ENCODE measurements at places on chromosomes 6 and 20.

DNA sequence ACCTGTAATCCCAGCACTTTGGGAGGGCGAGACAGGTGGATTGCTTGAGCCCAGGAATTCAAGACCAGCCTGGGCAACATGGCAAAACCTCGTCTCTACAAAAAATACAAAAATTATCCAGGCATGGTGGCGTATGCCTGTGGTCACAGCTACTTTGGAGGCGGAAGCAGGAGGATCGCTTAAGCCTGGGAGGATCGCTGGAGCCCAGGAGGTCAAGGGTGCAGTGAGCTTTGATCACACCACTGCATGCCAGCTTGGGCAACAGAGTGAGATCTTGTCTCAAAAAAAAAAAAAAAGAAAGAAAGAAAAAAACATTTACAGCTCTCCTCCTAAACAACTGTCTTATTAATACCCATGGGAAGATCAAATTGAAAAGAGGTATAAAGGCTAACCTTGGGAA lies 8.8 kb upstream of the MYMX start:
- no peak for DNase-seq

- no peak for DNase-seq
Observed at GRCh38 chr6:139436200-139436956, 61.9 kb upstream of the CITED2 start.

DNA sequence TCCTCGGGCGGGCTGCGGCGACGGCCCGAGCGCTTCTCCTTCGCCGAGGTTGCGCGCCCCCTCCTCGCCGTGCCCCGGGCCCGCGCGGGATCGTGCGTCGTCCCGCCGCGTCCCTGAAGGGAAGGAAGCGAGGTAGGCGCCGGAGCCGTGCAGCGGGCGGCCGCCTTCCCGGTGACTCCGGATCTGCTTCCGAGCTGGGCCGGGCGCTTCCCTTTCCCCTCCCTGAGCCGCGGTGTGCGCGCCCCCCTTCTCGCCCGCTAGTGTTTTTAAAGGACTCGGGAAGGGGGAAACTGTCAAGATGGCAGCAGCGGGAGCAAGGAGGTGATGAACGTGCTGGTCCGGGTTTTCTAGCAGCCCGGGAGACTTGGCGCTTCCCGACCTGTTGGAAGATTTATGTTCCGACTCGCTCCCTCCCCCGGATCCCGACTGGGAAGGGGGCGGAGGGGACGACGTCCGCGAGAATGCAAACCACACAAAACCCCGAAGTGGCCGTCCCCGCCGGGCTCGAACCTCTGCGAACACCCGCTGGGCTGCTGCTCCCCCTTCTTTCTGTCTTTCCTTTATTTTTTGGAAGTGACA lies 744 bp upstream of the FOXO3 start:
- peak; percentile 37 for DNase-seq

- no peak for DNase-seq
Observed at GRCh38 chr20:38272398-38272797, 11.9 kb upstream of the KIAA1755 start.

GRCh38 chr6:25302677-25303128 lies 23.5 kb downstream of the CARMIL1 start:
- no peak for DNase-seq

DNA sequence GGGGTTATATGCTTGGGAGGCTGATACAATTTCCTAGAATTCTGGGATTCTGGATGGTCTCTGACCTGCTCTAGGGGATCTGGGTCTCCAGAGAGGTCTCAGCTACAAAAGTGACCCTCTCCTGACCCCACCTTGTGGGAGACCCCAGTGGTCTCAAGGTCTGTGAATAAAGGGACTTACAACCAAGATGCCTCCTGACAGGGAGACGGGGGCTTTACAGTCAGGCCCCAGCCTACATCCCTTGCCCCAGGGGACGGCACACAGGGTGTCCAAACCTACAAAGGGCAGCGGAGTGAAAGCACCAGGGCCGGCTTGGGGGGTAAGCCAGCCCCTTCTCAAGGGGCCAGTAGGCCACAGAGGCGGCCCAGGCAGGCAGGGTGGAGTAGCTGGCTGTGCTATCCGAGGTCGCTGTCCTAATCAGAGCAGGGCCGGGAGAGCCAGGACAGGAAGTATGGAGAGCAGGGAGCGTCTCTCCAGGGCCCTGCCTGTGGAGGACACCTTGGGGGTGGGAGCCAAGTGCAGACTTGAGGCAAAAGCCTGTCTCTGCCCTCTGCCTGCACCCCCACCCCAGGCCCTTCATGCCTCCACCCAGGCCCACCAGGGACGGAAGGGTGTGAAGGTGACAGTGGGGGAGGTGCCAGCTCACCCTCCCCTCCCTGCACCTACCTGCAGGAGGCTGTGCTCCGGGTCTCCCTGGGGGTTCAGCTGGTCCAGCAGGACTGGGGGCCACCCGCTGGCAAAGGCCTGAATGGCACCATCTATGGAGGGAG lies 3.5 kb downstream of the GFRA4 start:
- DNase-seq = no peak

- no peak for DNase-seq
Observed at GRCh38 chr6:165571068-165571682, 91.9 kb downstream of the PDE10A start.

- no peak for DNase-seq
Observed at GRCh38 chr6:151699719-151700118, 107.8 kb upstream of the ESR1 start.

DNA sequence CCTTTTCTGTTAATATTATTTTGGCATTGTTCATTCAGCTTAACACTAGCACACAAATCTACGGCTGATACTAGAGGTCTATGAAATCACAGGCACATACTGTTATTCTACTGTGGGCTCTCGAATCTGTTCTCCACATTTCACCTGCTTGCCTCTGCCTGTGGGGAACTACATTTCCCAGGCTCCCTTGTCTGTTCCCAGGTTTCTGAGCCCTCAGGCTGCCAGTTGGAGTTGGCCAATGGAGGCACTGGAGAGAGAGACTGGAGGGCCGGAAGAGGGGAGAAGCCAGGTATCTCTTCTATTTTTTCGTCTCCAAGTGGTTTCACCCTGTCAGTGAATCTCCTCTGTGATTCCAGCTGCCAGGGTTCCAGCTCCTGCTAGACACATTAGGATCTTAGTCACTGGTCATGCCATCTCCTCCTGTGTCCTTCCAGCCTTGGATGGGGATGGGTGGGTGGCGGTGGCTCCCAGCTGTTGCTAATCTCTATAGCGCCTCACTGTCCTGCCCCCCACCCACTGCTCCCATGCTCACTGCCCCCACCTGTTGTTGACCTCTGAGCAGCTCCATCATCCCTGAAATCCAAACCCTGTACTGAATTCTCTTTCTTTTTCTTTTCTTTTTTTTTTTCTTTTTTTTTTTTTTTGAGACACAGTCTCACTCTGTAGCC lies 188.2 kb downstream of the LRFN2 start:
- no peak for DNase-seq

- no peak for DNase-seq
Observed at GRCh38 chr6:20605061-20605460, 70.8 kb downstream of the CDKAL1 start.

DNA sequence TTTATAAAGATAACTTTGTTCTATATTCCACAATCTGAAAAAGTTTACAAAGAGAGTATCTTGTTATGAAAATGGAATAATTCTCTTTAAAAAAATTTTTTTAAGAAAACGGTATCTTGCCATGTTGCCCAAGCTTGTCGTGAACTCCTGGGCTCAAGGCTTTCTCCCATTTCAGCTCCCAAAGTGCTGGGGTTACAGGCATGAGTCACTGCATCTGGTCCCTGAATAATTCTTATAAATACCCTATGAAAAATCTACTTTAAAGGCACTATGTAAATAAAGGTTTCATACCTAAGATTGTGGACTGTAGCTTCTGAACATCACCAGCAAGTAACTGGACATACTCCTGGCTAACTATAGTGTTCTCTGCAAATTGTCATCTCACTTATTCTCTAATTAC lies 60.3 kb downstream of the SAMD3 start:
- DNase-seq = no peak

- DNase-seq = no peak
Observed at GRCh38 chr6:23390221-23390620, 735.8 kb upstream of the NRSN1 start.

- DNase-seq = no peak
Observed at GRCh38 chr20:25073544-25073943, 8.4 kb downstream of the VSX1 start.

- no peak for DNase-seq
Observed at GRCh38 chr6:97978855-97979271, 695.8 kb upstream of the MMS22L start.

DNA sequence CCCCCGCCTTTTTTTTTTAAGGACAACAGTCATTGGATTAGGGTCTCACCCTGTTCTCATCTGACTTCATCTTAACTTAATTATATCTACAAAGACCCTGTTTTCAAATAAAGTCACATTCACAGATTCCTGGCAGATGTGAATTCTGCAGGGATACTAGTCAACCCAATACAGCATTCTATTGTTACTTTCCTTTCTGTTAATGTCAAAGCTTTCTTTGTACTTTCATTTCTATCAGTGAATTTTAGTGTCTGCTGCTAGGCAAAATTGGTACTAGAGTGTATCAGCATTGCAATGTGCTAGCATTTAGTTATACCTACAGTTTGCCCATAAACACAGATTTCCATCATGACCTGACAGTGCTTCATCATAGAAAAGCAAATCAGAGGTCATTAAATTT lies 281.9 kb downstream of the CDKAL1 start:
- DNase-seq = no peak

- no peak for DNase-seq
Observed at GRCh38 chr6:144466716-144467115, 181.6 kb downstream of the UTRN start.

- DNase-seq = no peak
Observed at GRCh38 chr20:56835829-56836550, 206.9 kb downstream of the TFAP2C start.

DNA sequence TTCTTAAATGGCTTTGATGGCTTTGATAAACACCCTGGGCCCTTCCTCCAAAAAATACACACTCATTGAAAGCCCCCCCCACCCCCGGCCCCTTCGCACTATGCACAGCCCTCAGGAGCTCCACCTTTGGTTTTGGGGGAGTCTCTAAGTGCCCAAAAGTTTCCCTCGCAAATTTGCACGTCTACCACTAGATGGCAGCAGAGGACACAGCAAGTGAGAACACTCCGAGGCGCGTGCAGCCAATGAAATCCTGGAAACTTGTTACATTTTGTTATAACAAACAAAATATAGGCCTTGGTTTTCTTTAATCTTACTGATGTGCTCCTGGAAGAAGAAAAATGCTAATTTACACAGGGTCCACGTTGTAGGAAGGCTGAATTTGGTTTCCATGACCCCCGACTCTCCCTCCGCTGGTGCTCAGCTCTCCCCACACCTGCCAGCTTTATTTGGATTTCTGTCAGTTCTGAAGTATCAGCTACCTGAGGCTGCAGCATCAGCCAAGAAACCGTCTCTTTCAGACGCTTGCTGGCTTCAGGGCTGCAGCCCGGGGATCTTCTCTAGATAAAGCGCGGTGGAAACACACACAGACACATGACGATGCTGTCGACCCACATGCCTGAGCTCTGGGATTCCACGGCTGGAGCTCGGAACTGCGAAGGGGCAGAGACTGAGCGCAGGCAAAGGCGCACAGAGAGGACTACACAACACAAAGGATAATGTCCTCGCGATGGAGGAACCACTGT lies 148.3 kb upstream of the RPS6KA2 start:
- peak; percentile 9 for DNase-seq

DNA sequence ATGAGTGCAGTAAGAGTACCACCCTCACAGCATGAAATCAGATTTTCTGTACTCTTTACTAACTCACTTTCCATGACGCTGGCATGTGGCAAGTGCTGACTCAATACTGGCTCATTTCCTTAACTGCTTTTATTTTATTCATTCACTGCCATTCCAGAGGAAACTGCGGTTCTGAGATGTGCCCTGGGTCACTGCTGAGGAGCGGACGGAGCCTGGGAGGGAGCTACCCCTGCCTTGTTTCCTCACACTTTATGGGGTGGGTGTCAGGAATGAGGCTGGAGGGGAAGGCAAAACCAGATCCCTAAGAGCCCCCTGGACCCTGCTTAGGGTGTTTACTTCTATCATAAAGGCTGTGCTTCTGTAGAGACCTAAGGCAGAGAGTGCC lies 14.4 kb downstream of the NT5E start:
- DNase-seq = no peak

DNA sequence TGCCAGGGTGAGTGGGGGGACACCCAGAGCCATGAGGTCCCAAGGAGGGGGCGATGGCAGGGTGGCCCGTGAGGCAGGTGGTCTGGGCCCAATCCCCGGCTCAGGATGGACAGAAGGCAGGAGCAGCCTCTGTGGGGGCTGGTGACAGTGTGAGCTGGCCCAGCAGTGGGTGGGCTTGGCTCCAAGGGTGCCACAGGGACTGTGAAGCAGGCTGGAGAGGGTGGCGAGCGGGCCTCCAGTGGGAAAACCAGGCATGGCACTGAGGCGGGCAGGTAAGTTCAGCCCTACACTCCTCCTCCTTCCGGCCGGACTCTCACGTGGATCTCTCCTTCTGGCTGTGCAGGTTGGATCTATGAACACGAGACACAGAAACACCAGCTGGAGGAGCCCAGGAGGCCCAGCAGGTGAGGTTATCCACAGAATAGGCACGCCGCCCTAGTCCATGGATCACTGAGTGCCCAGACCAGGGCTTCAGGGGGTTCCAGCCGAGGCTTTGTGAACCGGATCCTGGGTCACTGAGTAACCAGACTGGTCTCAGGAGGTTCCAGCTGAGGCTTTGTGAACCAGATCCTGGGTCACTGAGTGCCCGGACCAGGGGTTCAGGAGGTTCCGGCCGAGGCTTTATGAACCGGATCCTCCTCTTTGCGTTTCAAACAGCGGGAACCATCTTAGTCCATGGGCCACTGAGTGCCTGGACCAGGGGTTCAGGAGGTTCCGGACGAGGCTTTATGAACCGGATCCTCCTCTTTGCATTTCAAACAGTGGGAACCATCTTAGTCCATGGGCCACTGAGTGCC lies 76.4 kb upstream of the BHLHE23 start:
- no peak for DNase-seq

DNA sequence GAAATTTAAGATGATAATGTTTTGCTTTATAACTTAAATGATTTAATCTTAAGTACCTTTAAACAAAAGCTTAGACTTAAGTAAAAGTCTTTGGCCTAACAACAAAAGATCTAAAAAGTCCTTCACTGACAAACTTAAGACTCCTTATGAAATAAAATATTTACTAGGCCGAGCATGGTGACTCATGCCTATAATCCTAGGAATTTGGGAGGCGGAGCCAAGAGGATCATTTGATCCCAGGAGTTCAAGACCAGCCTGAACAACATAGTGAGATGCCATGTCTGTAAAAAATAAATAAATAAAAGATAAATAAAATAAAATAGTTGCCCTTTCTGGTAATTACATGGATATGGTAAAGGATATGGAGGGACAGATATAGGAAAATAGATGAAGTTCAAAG lies 12.4 kb downstream of the KATNA1 start:
- no peak for DNase-seq
